ENCODE measurements at places on chromosomes 12 and 14.

- DNase-seq = no peak
Observed at GRCh38 chr12:106127338-106128126, 11.2 kb downstream of the NUAK1 start.

DNA sequence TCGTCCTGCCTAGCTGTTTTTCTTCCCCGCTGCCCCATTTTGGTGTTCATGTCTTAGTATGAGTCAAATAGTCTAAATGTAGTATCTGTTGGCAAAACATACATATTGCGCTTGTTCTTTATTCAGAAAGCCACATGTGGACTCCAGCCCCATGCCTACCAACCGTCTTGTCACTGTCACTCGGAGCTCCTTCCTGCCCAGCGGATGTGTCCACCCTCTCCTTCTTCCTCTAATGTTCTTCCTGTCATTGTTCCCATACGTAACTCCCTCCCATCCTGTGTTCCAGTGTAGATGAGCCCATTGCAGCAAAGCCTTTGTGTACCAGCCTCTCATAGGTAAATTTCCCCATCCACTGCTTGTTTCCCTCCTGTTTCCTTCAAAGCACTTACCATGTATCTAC, 120.5 kb downstream of the TMX1 start:
- DNase-seq = no peak

GRCh38 chr12:131803961-131804521, 24.2 kb upstream of the MMP17 start:
- DNase-seq = no peak

DNA sequence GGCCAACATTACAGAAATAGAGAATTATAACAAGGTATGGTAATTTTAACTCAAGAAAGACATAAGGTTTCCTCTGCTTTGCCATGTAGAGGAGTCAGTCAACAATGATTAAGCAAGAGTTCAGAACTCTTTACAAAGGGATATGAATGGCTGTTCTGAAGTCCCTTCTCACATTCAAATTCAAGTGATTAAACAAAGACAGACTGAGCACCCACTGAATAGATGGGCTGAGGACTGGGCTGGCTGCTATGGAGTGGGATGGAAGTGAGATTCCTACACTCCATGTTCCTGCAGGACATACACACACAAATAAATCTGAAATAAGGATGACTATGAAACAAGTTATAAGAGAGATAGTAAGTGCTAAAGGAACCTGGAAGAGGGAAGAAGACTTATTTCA, 199.0 kb upstream of the GRIP1 start:
- no peak for DNase-seq

- no peak for DNase-seq
Observed at GRCh38 chr14:80269353-80269925, 58.1 kb upstream of the DIO2 start.

DNA sequence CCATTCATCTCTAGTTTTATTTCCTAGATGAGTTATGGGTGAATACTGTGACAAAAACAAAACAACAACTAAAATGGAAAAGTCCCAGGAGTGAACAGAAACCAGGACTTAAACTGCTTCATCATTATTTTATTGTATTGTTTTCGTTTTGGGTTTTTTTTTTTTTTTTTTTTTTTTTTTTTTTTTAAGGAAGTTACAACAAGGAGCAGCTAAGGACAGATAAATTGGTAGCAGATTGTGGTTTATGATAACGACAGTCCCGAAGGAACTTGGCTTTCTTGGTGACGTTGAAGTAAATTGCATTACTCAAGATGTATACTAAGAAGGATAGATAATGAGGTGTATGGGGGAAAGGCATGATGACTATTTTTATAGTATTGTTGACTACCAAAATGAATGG, 866.3 kb downstream of the NRXN3 start:
- DNase-seq = no peak

DNA sequence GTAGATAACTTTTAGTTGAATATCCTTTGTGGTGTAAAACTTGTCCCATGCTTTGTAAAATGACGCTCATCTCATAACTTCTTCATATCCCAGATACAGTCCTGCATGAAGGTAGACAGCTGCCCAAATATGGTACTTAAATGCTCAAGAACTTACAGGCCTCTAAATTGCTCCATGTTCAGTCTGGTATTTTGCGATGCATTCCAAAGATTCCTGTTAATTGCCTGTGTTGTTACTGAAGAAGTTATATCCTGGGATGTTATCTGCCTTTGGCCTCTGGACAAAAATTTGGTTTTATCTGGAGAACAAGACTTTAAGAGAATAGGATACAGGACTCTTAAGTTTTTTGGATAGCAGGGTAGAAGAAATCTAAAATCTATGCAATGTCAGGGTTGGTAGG, 473.0 kb downstream of the PCNX1 start:
- DNase-seq = no peak

- DNase-seq = no peak
Observed at GRCh38 chr12:72261885-72262284, 10.3 kb upstream of the TRHDE start.
